Endothelial cell (in vitro differentiated cells): ENCODE measurements at places on chromosomes 16 and 17. TPM values are rescaled to one million over a fixed set of nuclear protein-coding genes. Genes with fewer than 3 reads are reported as not detected.

CACNA1G gene
- not detected for total RNA-seq

MT1H gene
- total RNA-seq = not detected

TAC4 gene
- total RNA-seq = not detected

PRSS36 gene
- 0.74 TPM for total RNA-seq

SLC35G6 gene
- total RNA-seq = not detected

HS3ST6 gene
- not detected for total RNA-seq
